B cell (primary cell): ENCODE measurements at places on chromosomes 5 and 9.

- DNase-seq = peak; percentile 71
Observed at GRCh38 chr9:36486933-36487481, 85.7 kb upstream of the MELK start.

- DNase-seq = no peak
Observed at GRCh38 chr9:86649913-86650312, 295.7 kb upstream of the TUT7 start.

- DNase-seq = no peak
Observed at GRCh38 chr5:127885176-127885575, 182.0 kb downstream of the CCDC192 start.

- DNase-seq = no peak
Observed at GRCh38 chr9:8531826-8532415, 732.3 kb upstream of the DMAC1 start.

DNA sequence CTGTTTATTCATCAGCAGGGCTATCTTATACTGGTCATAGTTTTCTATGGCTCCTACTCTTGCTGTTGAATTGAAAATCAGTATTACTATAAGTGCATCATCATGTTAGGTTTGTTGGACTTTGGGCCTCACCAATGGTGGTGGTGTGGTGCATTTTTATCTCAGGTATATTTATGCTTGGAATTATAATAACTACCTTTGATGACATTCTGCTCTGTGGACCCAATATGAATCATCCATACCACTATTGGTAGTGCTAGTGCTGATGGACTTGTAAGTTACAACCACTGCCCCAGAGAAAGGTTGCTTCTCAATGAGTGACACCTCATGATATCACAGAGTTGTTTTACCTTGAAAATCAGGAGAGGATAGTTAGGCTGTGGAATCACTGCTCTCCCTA, 28.0 kb downstream of the IL9 start:
- DNase-seq = no peak

DNA sequence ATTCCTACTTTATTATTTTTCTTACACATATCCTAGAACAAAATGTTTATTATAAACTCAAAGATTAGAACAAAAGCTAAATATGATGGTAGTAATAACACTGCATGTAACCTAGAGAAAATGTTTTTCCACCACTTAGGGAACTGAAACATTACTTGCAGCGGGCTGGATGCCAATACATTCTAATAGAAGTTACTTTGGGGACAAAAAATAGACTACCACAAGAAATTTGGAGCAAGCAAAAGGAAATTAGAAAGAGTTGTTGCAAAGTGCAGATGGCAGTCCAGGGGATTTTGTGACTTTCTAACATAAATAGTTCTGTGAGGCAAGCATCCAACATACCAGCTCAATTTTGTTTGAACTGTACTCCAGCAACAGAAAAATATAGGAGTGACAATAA, 255.3 kb upstream of the GRIN3A start:
- no peak for DNase-seq

GRCh38 chr5:172477466-172477865, 23.1 kb upstream of the SH3PXD2B start:
- no peak for DNase-seq

DNA sequence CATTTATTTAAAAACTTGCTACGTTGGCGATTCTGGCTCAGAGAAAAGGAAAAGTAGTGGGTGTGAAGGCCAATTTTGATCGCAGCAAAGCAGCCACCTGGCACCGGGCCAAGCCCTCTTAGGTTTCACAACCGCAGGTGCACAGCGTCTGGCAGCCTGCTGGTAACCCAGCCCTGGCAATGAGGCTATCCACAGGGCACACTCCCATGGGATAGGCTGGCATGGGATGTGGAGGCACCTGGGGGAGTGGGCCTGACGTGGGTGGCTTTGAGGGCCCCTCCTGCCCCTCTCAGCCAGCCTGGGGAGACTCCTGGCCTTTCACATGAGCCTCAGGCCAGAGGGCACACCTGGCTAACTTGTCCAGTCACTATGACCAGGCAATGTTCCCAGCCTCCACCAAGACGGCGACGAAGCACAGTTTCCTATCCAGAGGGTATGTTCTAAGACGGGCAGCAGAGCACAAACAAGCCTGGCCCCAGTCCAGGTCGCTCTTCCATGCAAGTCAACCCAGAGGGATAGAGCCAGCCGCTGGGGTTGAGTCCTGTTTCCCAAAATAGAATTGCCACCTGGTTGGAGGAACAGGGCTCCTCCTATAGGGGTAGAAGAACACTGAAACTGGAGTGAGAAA, 19.0 kb downstream of the CMBL start:
- peak; percentile 35 for DNase-seq

DNA sequence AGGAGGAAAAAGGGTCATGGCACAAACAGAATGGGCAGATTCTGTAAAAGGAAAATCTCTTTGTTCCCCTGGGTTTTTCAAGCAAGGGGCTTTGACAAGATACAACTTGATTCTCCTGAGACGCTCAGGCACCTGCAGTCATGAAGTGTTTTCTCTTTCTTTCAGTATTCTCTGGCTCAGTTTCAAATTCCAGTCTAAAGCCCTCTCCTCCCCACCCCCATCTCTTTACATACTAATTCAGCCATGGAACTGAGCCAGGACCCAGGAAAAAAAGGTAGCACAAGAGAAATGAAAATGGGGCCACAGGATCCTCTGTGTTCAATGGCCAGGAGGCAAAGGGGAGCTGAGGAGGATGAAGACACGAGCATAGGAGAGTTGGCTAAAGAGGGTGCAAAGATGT, 408.4 kb downstream of the SPOCK1 start:
- no peak for DNase-seq

DNA sequence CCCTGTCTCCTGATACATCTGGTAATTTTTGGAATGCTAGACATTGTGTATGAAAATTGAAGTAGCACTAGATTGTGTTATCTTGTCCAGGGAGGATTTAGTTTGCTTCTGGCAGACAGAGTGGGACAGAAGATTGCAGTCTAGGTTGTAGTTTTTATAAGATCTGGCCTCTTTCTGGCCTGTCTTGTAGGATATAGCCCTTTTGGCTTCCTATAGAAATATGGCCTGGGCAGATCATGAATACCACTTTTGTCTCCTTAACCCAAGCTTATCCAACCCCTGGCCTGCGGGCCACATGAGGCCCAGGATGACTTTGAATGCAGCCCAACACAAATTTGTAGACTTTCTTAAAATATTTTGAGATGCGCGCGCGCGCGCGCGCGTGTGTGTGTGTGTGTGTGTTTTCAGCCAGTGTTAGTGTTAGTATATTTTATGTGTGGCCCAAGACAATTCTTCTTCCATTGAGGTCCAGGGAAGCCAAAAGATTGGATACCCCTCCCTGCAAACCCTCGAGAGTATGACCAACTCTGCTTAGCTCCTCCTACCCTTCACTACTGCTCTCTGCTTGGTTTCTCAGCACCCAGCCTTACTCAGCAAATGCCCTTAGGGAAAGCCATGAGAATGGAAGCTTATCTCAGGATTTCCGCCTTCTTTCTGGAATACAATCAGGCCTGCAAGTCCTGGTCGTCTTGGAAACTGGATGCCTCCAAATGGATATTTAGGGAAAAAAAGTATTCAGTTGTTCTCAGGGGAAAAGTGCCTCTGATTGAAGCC, 26.5 kb downstream of the ANKRD33B start:
- no peak for DNase-seq

GRCh38 chr5:58731641-58732040, 148.8 kb downstream of the RAB3C start:
- no peak for DNase-seq

DNA sequence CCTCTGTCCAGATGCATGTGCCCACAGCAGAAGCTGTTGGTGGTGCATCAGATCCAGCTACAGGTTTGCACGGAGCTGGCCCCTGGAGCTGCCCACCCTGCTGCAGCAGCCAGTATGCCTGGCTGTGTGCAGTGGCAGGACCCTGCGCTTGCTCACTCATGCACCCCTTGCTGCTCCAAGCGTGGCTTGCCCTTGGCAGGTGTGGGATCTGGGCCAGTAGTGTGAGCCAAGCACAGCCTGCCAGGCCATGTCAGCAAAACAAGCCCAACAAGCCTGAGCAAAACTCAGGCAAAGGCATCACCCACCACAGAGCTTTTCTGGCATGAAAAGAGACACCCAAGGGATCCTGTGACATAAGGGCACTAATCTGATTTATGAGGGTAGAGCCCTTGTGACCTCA, 18.3 kb upstream of the ECPAS start:
- DNase-seq = no peak

DNA sequence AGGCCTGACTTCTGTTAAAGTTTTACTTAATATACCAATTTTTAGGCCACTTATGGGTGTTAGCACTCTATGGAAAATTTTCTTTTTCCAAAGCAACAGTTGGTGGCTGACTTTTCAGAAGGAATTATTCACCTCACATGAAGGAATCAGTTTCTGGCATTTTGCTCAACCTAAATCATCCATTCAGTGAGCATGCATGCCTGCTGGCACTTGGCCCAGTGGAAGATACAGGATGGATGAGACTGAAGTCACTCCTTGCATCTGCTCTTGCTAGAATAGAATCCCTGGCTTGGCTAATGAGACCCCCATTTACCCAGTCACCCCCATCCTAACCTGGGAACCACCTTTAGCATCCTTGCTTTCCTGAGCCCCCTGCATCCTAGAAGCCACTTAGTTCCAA, 131.7 kb downstream of the WDR41 start:
- DNase-seq = no peak

DNA sequence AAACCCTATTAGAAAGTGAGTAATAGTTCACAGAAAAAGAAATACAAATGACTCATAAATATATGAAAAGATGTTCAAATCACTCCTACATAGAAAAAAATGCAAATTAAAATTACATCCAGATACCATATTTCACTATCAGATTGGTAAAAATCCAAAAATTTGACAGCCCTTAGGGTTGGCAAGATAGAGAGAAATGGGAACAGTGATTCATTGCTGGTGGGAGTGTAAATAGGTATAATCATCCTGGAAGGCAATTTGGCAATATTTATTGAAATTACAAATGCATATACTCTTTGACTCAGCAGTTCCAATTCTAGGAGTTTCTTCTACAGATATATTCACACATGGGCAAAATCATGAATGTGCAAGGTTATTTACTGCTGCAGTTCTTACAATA, 273.5 kb downstream of the NR2F1-AS1 start:
- DNase-seq = no peak

GRCh38 chr5:16659536-16659935, 42.7 kb upstream of the RETREG1 start:
- no peak for DNase-seq

DNA sequence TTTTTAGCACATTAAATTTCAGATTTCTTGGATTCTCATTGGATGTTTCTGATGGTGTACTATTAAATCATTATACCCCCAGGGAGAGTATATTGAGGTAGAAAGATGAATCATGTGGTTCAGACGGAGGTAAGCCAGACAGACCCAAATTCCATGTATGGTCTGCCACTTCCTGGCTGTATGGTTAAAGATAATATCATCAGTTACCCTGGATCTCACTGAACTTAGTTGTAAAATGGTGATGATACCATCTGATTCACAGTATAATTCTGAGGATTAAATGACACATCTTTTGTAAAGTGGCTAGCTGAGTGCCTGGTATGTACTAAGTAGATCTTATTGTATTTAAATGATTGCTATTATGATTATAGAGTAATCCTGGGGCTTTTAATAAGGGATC, 9.3 kb downstream of the SLC27A6 start:
- DNase-seq = no peak

DNA sequence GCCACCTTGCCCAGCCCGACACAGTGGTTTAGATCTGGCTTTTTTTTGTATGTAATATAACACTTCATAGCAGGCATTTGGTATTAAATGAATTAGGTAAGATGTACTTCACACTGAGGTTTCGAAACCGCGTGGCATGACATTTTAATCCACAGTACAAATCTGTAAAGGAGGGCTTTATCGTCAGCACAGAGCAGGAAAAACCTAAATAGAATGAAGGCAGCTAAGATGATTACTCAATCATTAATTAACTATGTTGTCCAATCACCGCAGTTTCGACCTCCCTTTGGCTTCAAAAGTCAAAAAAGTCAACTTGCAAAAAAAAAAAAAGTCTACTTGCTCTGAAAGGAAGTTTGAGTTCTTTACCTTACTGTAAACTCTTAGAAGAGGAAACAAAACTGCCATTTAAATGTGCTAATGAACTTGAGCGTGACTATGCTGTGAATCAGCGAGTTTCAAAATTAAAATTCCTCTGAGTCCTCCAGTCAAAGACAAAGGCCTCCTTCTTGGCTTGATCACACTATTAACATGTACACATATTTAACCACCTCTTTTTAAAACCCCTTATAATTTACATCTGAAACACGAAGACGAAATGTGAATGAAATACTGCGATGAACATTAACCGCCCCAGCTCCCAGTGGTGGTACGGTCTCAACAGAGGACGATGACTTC, 698 bp upstream of the SEC24A start:
- no peak for DNase-seq

DNA sequence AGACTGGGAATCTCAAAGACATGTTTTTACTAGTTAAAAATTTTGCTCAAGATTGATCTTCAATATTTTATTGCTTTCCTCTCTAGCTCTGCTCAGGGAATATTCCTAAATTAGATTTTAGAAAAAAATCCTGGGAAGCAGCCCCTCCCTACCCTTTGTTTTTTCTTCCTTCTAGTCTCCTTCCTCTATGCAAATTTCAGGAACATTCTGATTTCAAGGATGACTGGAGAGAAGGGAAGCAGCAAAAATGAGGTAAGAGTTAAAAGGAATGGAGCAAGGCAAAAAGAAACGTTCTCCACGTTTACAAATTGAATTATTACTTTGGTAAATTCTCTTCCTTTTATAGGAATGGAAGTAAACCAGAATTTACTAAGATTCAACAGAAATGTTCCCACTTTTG, 493.4 kb upstream of the TUSC1 start:
- DNase-seq = no peak

DNA sequence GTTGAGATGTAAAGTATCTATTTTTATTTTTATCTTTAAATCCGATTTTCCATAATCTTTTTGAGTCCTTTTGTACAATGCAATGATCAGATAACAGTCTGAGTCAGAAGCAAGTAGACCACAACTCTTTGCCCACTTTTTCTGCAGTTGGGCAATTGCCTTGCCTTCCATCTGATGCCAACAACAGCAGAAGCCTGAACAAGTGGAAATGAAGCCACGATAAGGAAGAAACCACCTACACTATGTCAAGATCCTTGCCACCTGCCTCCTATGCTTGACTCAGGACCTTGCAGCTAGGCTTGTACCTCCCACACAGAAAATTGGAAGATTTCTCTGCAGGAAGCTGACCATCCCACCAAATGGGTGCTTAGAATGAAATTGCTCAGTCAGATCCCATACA, 78.6 kb downstream of the ANXA1 start:
- DNase-seq = no peak

- no peak for DNase-seq
Observed at GRCh38 chr5:149631506-149631905, 50.2 kb downstream of the ARHGEF37 start.

DNA sequence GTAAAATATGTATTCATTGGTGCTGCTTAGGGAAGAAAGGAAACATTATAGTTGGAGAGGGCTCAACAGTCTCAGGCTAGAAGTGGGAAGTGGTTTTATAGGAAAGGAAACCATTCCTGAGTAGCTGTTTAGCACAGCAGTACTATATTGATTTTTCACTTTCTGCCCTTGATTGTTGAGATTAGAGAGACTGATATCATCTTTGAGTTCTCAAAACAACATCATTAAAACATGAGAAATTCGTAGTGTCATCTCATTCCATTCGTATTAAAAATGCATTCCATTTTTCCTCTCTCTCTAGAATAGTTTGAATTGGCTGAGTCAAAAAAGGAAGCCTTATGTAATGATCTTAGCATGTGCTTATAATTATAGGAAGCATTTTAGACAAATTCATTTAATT, 14.1 kb downstream of the POLR3G start:
- DNase-seq = no peak
